DMS 273 treated with DMSO at 0.1 percent for 48 hours (cell line): ENCODE measurements at places on chromosomes 2 and 18.

GRCh38 chr18:50563376-50563775, 3.5 kb downstream of the MAPK4 start:
- DNase-seq = no peak

DNA sequence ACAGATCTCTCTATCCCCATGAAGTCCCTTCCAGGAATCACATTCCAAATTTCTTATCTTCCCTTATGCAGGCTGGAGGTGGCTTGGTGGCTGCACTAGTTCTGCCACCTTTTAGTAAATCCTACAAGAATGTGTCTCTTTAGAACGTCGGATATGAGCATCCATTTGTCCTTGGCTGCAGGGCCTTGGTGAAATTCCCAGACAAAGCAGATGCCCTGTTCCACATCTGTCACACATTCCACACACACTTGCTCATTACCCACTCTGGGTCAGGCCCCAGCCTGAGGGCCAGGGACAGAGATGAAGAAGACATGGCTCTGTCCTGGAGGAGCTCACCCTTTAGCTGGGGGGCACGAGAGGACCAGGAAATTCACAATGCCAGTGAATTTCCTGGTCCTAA, 31.2 kb upstream of the GPR17 start:
- no peak for DNase-seq

DNA sequence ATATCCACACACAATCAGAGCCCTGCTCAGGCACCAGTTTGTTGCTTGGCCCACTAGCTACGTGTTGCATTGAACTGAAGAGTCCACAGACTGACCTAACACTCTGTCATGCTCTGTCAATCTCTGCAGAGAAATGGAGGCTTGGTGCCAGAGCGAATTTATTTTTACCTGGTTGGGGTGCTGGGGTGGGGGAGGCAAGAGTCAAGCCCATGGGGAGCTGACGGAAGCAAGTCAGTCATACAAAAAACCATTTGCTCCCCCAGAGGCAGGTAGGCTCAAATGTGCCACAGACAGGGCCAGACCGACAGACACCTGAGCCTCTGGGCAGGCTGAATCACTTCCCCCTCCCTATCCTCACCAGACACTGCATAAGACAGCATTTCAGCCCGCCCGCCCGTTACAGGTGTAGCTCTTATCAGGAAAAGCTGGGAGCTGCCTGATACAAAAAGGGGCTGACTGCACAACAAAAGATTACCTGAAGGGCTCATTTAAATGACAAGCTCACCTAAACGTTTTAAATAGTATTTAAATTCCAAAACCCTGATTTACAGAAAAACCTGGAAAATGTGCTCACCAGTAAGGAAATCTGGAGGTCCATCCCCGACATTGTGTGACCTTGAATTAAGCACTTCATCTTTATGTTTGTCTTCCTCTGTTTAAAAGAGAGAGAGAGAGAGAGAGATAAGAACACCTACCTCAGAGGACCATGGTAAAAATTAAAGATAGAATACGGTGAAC, 2.1 kb upstream of the PCBP1 start:
- no peak for DNase-seq

DNA sequence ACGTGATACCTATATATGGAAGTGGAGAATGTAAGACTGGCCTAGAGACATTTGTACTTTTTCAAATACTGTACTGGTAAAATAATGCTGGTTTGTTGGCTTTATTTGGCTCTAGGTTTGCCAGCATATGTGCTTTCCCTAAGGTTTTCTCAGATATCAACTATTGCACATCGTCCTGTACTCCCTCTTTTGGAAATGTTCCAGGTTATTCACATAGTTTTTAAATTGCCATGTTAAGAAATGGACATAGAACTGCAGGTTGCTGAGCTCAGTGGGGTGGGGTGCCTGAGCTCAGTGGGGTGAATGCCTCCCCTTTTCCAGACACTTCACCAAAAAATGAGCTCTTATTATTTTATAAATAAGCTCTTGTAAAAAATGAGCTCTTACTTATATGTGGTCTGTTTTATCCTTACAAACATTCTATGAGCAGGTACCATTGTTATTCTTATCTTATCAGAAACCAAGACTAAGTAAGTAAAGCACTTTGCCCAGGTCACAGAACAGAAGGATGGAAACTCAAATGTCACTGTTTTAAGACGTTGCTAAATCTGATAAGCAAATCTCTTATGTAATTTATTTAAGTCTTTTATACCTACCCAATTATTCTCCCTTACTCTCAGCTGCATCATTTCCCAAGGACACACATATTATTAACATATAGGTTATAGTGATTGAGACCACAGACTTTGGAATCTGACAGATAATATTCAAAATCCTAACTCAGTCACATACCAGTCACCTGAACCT, 99.0 kb downstream of the CPS1 start:
- no peak for DNase-seq

- DNase-seq = no peak
Observed at GRCh38 chr18:31297248-31297647, 20.7 kb upstream of the DSG1 start.

DNA sequence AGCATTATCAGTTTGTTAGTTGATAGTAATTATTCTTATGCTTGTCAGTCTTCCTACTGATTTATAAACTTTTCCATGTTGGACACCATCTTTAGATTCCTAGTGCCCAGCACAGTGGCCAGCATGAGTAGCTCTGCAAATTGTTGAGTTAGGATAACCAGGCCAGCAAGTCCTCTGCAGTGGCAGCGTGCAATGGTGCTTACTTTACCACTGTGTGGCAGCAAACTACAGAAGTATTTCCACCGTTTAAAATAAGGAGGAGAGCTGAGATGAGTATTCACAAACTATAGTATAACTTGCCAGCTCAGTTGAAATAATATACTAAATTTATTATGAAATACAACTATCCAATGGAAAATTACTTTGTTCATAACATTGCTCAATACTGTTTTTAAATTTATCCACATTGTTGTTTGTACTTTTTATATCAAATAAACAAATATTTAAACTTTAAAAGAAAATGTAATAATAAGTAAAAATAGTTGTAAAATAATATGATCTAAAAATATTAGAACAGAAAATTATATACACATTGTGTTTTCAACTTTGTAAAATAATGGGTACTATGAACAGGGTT, 9.3 kb upstream of the THADA start:
- DNase-seq = peak; percentile 14

GRCh38 chr2:46441838-46442712, 37.3 kb upstream of the TMEM247 start:
- DNase-seq = no peak

GRCh38 chr18:63155910-63156773, 163.4 kb downstream of the BCL2 start:
- no peak for DNase-seq

DNA sequence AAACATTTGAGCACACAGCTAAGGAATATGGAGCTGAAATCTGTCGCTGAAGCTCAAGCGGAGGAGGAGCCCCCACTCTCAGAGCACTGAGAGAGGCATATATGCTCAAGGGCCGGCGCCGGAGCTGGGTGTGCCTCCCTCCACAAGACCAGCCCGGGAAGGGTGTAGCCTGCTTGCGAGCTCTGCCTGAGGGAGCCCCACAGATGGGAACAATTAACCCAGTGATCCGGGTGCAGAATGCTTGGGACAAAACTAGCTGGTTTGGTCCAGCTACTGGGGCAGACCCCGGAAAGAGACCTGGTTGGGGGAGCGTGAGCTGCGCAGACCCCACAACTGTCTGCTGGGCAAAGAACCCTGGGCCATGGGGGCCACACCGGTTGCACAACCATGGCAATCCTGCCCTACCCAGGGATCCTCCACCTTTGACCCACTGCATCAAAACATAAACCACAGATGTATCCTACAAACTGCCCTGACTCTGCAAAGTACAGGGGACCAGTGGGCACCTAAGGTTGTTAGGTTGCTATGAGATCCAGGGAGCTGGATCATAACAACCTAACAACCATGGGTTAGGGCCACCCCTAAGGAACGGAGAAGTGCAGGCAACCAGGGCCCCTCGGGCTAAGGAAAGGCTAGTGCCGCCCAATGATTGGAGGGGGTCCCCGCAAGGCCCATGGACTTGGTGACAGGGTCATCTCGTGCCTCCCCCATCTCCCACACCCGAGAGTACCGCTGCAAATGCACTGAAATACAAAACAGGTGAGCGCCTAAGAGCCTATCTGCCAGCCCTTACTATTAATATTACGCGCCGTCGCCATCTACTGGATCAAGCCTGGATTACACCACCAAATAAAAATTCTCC, 53.4 kb upstream of the SCN1A start:
- DNase-seq = no peak

DNA sequence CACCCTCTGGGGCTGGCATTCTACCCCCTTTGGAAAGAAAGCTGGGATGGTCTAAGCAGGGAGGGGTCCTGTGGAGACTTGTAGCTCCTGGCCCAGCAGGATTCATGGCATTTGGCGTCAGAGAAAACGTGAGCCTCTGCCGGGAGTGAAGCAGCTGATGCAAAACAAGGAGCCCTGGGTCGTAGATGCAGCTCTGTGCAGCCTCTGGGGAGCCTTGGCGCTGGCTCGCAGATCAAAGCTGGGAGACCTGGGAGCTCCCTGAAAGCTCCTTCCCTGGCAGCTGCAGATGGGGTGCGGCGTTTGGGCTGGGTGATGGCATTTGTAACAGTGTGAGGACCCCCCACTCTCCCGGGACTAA, 148.3 kb downstream of the KLHL29 start:
- DNase-seq = peak; percentile 37

- DNase-seq = no peak
Observed at GRCh38 chr2:148342086-148342485, 302.5 kb upstream of the EPC2 start.

- no peak for DNase-seq
Observed at GRCh38 chr2:40200366-40200915, 251.4 kb downstream of the SLC8A1 start.

- no peak for DNase-seq
Observed at GRCh38 chr2:138298120-138298814, 203.3 kb upstream of the SPOPL start.

GRCh38 chr2:234714711-234715110, 217.8 kb upstream of the ARL4C start:
- no peak for DNase-seq

GRCh38 chr18:36015629-36016028, 43.1 kb downstream of the RMP24 start:
- DNase-seq = no peak

- DNase-seq = no peak
Observed at GRCh38 chr18:49168281-49168985, 217.7 kb upstream of the SMAD7 start.
